SJSA1 (cell line): ENCODE measurements at places on chromosomes 12 and 14. TPM values are rescaled to one million over a fixed set of nuclear protein-coding genes. Genes with fewer than 3 reads are reported as not detected.
A peak's percentile ranks its signal among the peaks of the same experiment; 100 is the strongest.

The ZNF605 gene
- 0.32 and 0.88 TPM in 2 replicates for total RNA-seq

DNA sequence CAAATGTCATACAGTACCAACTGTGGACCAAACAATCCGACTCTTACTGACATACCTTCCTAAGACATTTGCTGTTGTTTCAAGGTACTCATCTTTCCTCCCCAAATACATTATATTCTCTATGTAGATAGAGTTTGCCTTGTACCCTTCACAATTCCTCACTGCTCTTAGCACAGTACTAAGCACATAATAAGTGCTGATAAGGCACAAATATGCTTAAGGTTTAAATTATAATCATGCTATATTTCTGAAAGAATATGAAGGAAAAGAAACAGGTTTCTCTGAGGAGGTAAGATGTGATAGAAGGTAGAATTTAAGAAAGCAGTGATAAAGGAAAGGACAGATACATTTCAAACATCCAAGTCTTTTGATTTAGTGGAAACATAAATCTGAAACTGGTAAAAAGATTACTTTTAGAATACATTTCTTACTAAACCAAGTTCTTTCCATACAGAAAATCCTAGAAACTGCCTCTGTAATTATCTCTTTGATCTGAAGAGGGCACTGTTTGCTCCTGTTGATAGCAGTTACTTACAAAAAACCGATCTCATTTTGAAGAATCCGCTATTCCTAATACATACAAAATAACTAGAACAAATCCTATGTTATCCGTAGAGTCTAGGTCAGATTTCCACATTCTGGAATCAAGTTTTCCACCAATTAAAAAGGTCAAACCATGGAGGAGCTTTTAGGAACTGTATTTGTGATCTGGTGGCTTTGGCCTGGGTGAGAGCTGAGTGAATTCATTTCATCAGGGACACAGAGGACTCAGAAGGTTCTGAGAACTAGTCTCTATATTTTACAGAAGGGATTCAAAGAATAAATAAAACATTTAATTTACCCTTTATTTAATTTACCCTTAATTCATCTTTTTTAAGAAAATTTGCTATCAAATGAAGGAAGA is 311.9 kb downstream of the DAD1 start:
- DNase-seq, result peak; percentile 6

The NFE2 gene
- not detected in 2 replicates for total RNA-seq

The OLR1 gene
- 18.2 and 32.4 TPM in 2 replicates for total RNA-seq

- no peak for DNase-seq
Measured at GRCh38 chr14:46717211-46717610, 65.6 kb upstream of the RPL10L start.

The RPS6KA5 gene
- 1.9 and 6.8 TPM in 2 replicates for total RNA-seq

- DNase-seq, result no peak
Measured at GRCh38 chr14:24613241-24613640, 3.8 kb upstream of the GZMH start.

GRCh38 chr12:43308776-43309175 is 243.2 kb downstream of the ADAMTS20 start:
- no peak for DNase-seq

- DNase-seq, result no peak
Measured at GRCh38 chr12:106981788-106982187, 5.2 kb downstream of the MTERF2 start.

GRCh38 chr12:116429826-116430360 is 129.3 kb upstream of the MAP1LC3B2 start:
- no peak for DNase-seq

GRCh38 chr12:111467092-111467856 is 61.6 kb downstream of the SH2B3 start:
- DNase-seq, result no peak

DNA sequence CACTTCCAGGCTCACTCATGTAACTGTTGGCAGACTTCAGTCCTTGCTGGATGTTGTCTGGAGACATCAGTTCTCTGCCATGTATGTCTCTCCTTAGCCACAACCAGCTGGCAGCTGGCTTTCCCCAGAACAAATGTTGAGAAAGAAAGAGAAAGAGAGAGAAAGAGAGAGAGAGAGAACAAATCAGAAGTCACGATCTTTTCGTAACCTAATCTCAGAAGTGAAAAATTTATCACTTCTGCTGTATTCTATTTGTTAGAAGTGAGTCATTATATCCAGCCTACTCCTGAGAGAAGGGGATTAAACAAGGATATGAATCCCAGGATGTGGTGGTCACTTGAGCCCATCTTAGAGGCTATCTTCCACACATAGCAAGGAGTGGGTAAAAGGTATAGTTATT is 101.2 kb downstream of the BTG1 start:
- DNase-seq, result no peak

DNA sequence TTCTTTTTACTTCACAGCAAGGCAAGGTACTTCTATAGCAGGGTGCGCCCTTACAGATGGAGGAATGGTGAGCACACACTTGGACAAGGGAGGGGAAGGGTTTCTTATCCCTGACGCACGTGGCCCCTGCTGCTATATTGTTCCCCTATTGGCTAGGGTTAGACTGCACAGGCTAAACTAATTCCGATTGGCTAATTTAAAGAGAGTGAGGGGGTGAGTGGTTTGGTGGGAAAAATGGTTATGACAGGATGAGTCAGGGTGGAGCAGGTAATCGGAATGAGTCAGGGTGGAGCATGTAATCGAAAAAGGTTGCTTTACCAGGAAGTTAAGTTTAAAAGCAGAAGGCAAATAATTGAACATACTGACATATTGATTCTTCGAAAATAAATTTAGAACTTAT is 23.7 kb upstream of the RAB21 start:
- DNase-seq, result no peak

DNA sequence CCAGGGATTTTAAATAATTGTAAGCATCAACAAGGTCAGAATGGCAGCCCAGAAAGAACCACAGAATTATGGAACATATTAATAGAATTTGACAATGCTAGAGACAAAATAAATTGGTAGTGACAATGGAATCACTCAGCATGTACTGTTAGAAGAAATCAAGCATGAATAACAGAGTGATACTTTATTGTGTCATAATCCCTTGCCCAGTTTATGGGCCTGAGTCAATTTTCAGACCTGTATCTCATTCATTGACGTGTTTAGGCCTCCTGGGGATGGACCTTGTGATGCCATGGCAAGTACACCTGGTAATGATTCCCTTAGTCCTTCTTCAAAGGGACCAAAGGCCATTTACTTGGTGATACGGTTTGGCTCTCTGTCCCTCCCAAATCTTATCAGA is 12.8 kb upstream of the CCDC91 start:
- no peak for DNase-seq

DNA sequence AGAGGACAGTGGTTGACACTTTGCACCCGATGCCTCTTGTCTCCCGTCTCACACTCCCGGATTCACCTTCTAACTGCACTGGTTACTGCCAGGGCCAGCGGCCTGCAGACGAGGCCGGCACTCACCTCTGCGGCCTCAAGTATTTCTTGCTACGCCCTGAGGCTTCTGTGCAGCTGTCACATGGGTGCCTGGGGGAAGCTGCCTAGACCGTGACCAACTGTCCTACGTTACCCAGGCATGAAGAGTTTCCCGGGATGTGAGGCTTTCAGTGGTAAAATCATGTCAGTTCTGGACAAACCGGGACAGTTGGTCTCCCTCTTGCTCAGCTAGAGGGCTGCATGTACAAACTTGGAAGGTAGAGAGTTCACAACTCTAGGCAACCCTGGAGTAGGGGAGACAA is 274.5 kb downstream of the GLT1D1 start:
- no peak for DNase-seq

DNA sequence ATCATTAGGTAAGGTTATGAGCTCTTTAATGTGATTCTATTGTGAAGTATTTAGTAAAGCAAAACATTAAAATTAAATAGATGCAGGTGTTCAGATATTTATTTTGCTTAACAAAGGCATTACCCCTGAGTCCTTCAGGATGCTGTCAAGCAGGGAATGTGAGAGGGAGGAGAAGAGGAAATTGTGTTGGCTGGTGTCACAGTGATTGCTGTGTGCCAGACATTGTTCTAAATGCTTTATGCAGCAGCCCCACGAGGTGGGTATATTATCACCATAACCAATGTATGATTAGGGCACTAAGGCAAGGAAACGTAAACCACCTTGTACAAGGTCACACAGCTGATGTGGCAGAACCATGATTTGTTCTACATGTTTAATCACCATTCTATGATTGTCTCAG is 80.1 kb downstream of the STAB2 start:
- DNase-seq, result no peak

DNA sequence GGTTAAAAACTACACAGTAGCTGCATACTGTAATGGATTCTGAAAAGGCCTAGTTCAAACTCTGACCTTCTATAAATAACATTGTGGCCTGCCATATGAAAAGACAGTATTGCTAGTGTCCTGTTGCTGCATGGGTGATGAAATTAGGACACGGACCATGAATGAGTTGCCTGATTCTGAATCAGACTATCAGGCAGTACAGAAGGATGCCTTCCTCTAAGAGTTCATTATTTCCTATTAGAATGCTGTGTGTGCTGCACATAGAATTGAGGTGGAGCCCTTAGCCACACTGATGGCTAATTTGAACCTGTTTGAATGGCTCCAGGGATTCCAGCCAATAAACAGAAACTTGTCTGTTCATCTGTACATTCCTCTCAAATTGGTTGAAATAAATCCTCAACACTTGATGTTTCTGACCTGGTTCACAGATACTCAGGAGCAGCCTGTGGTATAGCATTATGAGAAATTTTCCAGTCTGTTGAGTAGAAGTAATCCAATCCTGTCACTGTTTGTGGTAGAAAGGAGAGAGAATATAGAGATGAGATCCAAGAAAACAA is 483.2 kb downstream of the APAF1 start:
- DNase-seq, result no peak

- DNase-seq, result no peak
Measured at GRCh38 chr12:28946361-28946760, 202.7 kb upstream of the FAR2 start.

DNA sequence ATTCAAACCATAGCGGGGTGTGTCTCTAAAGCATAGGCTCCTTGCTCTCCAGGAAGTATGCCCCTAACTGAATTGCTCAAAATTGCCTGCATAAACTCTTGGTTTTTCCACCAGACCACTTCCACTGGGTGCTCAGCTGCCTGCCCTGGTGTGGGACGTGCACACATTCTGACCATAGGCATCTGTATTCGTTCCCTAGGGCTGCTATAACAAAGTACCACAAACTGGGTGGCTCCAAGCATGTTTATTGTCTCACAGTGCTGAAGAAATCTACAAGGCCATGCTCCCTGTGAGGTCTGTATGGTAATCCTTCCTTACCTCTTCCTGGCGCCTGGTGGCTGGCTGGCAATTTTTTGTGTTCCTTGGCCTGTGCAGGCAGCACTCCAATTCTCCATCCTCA is 16.4 kb upstream of the GALNT6 start:
- DNase-seq, result peak; percentile 92

DNA sequence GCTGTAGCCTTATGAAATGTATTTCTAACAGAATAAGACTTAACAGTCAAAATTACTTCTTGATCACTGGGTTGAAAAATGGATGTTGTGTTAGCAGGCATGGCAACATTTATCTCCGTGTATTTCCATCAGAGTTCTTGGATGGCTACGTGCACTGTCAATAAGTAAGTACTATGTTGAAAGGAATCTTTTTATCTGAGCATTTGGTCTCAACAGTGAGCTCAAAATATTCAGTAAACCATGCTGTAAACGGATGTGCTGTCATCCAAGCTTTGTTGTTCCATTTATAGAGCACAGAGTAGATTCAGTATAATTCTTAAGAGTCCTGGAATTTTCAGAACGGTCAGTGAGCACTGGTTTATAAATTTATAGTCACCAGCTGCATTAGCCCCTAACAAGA is 15.5 kb downstream of the SCAF11 start:
- DNase-seq, result no peak

GRCh38 chr12:70120970-70121369 is 122.3 kb upstream of the CNOT2 start:
- no peak for DNase-seq

GRCh38 chr14:59905188-59905587 is 14.8 kb upstream of the LRRC9 start:
- DNase-seq, result no peak

- peak; percentile 42 for DNase-seq
Measured at GRCh38 chr12:22543246-22544037, 900 bp downstream of the C2CD5 start.

The B3GNT4 gene
- total RNA-seq, result not detected in 2 replicates

- DNase-seq, result peak; percentile 15
Measured at GRCh38 chr12:12673296-12673695, 22.7 kb downstream of the GPR19 start.
